ENCODE measurements at places on chromosomes 16 and 17.

GRCh38 chr16:89404561-89404960 lies 85.8 kb downstream of the ANKRD11 start:
- no peak for DNase-seq

DNA sequence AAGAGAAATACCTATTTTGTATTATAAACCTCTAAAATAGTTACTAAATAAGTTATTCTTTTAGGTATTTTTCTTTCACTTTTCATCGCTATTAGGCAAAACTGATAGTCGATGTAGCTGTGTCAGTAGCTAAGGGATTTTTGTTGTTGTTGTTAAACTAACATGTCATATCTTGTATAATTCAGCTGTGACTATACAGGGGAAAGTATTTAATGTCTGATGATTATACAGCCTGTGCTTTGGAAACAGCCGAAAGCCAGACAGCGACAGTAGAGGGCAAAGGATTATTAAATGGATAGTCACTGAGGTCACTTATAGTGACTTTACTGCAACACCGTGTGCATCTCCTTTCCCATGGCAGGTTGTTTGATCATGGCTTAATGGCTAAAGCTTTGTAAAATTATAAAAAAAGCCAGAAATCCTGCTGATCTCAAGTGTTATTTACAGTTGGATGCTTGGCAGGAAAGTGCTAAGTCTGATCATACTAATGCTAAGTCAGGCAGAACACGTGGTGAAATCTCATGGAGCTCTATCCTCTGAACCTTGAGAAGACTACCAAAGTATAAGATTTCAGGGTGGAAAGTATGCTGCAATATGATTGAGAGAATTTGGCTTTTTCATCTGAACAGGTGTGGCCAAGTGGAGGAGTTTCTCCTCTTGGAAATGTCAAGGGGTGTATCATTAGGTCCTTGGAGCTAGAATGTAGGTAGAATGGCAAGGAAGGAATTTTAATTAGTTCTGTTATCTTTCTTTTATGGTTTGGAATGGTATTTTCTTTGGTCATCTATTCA lies 88.4 kb downstream of the FTO start:
- DNase-seq, result no peak

DNA sequence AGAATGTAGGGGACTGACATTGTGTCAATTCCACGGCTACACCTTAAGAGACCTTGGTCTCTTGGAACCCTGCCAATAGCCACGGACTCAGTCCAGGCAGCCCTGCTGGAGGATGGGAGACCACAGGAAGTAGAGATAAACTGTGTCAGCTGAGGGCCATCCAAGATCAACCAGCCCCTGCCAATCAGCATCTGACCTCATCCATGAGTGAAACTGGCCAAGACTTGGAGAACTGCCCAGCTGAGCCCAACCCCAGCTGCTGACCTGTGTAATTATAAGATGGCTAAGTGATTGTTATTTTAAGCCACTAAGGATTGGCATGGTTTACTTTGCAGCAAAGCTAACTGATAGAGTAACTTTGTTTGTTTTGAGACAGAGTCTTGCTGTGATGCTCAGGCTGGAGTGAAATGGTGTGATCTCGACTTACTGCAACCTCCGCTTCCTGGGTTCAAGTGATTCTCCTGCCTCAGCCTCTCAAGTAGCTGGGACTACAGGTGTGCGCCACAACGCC lies 13.3 kb upstream of the YWHAE start:
- DNase-seq, result no peak

GRCh38 chr17:58228679-58229078 lies 9.6 kb upstream of the MKS1 start:
- DNase-seq, result no peak

DNA sequence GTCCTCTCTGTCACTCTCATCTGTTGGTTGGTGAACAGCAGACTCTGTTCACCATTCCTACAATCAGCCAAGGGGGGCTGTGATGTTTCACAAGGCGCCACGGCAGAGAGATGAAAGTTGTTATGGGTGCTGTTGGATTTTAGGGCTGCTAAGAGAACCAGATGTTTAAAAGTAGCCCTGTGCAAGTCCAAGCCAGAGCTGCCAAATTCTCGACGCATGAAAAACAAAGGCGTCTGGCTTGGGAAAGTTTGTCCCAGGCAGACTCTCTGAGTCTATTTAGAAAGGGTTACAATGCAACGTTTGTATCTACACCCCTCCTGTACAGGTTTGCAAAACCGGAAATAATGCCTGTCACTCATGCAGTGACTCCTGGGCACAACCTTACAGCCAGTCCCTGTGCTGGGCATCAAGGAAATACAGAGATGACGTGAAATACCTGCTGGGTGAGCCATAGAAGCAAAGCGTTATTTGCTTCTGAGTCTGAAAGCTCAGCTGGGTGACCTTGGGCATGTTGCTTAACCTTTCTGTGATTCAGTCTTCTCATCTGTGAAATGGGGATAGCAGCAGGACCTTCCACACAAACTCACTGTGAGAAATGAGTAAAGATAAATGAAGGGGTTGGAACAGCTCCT lies 74.8 kb downstream of the XYLT1 start:
- no peak for DNase-seq

- no peak for DNase-seq
Measured at GRCh38 chr16:89052191-89052889, 41.3 kb upstream of the ACSF3 start.

DNA sequence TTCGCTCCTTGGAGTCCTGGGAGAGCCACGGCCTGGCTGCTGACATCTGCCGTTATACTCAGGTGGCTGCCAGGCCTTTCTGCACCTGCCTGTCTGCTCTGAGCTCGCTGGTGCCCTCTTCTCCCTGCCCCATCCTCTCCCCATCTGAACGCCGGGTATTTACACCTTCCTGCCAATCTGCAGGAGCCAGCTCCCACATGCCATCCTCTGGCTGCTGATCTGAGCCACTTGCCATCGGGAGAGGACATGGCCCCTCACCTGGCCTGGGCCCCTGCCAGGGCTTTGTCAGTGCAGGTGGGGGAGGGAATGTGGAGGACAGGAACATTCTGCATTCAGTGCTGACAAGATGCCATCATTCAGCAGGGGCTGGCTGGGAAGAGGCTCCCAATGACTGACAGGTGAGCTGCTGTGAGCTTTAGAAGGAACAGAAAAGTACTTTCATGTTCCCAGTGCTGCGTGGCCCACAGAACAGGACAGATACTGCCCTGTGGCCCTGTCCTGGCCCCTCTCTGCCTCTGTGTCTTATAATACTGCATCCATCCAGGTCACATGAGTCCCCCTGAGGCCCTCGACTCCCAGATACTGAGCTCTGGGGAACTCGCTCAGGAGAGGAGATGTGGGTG lies 96.3 kb upstream of the ZNF469 start:
- no peak for DNase-seq

- no peak for DNase-seq
Measured at GRCh38 chr17:43349142-43349541, 49.7 kb upstream of the ARL4D start.

GRCh38 chr16:6857575-6857974 lies 475.1 kb upstream of the RBFOX1 start:
- DNase-seq, result no peak

GRCh38 chr17:75610103-75610984 lies 22.7 kb downstream of the MYO15B start:
- no peak for DNase-seq

DNA sequence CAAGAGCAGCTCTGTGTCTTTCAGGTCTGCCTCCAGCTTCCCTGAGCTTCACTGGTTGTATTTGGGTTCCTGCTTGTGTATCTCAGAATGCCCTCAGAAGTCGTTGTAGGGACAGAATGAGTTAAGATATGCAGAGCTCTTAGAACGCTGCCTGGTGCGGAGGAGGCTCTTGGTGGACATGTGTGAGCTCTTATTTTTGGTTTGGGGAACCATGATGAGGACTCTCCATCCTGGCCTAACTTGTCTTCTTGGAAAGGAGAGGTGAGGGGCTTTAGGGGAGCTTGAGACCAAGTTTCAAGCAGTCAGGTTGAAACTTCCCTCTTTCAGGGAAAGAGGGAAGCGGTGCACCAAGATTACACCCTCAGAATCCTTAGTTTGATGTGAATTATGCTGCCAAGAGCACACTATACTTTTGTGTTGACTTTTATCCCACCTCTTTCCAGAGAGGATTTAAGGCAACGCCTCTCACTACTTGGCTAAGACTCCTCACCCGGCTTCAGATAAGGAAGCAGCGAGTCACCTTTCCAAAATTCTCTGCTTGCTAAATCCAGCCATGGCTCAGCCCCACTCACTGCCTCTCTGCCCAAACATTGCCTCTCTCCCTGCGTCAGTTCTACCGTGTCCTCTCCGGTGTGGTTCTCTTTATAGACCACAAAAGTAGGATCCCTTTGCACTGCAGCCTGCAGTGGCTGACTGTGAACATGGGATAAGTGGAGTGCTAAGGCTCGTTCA lies 12.7 kb downstream of the CDK5RAP3 start:
- no peak for DNase-seq

GRCh38 chr16:58456193-58456592 lies 43.8 kb upstream of the NDRG4 start:
- no peak for DNase-seq

DNA sequence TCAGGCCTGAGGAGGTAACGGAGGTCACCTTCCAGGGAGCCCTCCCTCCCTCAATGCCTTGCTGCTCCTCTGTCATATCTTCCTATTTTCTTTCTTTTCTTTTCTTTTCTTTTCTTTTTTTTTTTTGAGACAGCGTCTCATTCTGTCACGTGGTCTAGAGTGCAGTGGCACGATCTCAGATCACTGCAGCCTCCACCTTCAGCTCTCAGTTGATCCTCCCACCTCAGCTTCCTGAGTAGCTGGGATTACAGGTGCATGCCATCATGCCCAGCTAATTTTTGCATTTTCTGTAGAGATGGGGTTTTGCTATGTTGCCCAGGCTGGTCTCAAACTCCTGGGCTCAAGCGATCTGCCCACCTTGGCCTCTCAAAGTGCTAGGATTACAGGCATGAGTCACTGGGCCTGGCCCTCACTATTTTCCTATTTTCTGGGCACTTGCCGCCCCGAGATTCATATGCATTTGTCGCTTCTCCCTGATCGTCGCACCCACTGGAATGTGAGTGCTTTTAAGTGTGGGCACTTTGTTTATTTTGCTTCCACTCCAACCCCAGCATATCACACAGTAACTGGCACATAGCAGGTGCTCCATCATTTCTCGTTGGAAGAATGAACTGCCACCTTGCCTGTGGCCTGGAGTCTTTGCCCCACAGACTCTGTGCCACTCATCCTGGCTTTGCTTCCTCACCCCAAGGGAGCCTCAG lies 31.7 kb downstream of the CPNE2 start:
- no peak for DNase-seq

DNA sequence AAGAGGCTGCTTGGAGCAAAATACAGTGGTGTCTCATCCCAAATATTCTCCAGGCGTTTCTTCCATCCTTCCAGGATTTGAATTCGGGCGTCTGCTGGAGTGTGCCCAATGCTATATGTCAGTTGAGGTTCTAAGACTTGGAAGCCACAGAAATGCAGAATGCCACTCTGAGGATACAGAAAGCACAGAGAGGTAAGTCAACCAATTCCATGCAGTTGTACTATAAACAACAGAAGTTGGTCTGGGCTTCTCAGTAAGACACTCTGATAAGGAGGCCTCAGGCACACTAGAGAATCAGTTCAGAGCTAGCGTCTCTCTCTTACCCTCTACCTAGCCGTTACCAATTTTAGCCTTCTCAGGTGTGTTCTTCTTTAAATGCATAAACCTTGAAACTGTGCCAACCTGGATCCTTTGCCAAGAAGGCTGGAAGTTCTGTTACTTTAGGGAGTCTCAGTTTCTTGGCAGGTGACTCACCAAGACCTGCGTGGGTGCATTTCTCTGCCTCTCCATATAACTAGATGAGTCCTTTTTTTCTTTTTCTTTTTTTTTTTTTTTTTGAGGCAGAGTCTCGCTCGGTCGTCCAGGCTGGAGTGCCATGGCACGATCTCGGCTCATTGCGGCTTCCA lies 15.1 kb downstream of the NQO1 start:
- DNase-seq, result no peak

- DNase-seq, result no peak
Measured at GRCh38 chr16:81324808-81325207, 10.0 kb downstream of the GAN start.

DNA sequence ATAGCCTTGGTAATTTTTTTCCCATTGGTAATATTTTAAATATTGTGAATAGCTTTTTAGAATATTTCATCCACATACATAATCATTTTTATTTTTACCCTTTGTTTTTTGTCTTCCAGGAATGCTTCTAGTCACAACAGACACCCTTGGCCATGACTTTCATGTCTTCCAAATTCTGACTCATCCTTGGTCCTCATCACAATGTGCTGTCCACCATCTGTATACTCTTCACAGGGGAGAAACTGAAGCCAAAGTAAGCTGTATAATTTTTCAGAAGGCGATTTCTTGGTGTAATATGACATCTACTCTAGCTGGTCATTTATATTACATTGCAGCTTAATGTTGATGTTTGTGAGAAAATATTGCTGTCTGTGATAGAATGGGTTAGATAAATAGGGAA lies 269.4 kb downstream of the BCAS3 start:
- no peak for DNase-seq

DNA sequence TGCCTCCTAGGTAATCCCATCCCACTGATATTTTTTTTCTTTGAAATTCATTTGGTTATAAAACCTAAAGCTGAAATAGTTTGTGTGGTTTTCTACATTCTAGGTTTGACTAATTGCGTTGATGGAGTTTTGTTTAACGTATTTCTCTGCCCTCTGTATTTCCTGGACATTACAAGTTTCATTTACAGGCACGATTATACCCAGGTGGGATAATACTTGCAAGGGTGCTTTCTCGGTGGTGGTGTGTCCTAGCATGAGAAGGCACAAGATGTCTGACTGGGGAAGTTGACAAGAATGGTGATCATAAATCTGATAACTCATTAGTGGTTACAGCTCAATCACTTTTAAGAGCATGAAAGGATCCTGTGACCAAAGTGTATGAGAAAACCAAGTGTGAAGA lies 45.0 kb downstream of the DYNLRB2 start:
- no peak for DNase-seq

DNA sequence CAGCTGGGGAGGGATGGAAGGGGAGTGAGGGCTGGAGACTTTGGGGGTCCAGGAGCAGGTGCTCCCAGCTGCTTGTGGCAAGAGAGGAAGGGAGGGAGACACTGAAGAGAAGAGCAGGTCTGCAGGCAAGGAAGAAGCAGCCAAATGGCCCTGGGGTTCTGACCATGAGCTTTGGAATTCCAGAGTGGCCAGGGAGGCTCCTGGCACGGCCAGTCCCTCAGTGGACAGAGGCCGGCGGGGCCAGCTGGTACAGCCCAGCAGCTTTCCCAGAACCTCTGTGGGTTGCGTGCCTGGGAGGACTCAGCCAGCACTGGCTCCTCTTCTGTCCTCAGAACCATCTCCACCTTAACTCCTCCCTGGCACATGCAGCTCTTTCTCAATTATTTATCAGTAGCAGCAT lies 233.0 kb downstream of the MSI2 start:
- DNase-seq, result no peak

GRCh38 chr17:556431-556995 lies 158.1 kb downstream of the VPS53 start:
- no peak for DNase-seq

- no peak for DNase-seq
Measured at GRCh38 chr16:14284930-14285512, 213.9 kb downstream of the MRTFB start.

- DNase-seq, result no peak
Measured at GRCh38 chr16:50461400-50461760, 86.8 kb upstream of the NKD1 start.

Data from CD4-positive, alpha-beta T cell treated with Interleukin-15 for 1 hour (primary cell).